ENCODE measurements at places on chromosomes 1 and 21.

DNA sequence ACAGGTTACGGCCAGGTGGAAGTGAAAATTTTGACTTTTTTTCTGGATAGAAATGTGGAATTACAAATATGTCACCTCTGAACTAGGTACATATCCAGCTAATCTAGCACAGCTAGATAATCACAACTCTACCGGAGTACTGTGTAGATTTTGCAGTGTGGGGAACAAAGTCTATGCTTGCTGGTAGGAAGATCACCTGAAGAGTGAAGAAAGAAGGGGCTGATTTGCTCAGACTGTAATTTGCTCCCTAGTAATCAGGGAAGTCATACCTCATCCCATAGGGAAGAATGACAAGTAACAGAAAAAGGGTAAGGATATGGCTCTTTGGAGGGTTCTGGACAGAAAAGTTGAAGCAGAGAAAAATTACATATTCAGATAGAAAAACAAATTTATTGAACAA lies 319.6 kb upstream of the TMPRSS15 start:
- no peak for DNase-seq

GRCh38 chr1:237972186-237972585 lies 81.5 kb upstream of the ZP4 start:
- no peak for DNase-seq

DNA sequence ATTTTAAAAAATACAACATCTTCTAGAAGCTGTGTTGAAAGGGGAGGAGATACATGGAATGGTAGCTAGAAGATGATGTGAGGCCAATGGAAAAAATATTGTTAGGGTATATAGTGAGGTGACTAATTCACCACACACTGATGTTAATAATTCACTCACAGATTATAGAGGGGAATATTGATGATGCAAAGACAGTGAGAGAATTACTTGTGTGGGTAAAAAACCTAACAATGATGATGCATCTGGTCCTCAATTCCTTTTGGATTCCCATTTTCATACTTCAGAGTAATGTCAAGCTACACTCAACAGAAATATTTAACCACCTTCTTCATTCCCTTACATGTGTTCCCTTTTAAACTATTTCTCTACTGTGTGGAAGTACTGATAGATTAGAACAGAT lies 169.5 kb upstream of the DPYD start:
- no peak for DNase-seq

DNA sequence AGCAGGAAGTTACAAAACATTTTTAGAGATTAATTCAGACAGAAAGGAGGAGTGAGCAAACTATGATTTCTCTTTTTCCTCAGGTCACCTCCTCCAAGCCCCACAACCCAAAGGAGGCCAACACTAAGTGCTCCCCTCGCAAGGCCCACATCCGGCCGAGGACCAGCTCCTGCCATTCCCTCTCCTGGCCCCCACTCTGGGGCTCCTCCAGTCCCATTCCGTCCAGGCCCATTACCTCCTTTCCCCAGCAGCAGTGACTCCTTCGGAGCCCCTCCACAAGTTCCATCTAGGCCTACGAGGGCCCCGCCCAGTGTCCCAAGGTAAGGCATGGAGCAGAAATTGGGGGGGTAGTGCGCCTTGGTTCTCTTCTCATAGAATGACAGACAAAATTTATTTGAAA lies 32.0 kb upstream of the C1orf105 start:
- DNase-seq: no peak

- no peak for DNase-seq
Observed at GRCh38 chr21:34282223-34282622, 81.6 kb upstream of the KCNE2 start.

All from stimulated activated CD4-positive, alpha-beta T cell treated with anti-CD3 and anti-CD28 coated beads, Interleukin-2, amount 100 ng/mL, for 24 hours (primary cell).